ENCODE measurements at places on chromosomes 2 and 18. TPM values are rescaled to one million over a fixed set of nuclear protein-coding genes. Genes with fewer than 3 reads are reported as not detected.

DNA sequence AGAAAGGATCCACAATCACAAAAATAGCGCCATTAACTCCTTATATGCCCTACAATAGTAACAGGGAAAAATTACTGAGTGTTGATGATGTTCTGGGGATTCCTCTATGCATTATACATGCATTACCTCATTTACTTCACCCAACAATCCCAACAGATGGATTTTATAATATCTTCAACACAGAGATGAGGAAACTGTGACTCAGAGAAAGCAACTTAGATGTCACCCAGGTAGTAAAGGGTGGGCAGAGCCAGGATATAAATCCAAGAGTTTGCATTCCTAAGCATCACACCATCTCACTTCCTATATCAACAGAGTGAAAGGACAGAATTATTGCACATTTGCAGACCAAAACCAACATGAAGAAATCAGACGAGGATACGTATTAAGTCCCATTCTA, 144.2 kb downstream of the TCF4 start:
- DNase-seq, result no peak

- DNase-seq, result no peak
Measured at GRCh38 chr2:64869126-64869525, 120.1 kb upstream of the SLC1A4 start.

Gene APOB
- 25.1 TPM for total RNA-seq

Gene TTC39C
- 8.9 TPM for total RNA-seq

Gene SANBR
- 4.7 TPM for total RNA-seq
